ENCODE measurements at places on chromosomes 6 and 20.

DNA sequence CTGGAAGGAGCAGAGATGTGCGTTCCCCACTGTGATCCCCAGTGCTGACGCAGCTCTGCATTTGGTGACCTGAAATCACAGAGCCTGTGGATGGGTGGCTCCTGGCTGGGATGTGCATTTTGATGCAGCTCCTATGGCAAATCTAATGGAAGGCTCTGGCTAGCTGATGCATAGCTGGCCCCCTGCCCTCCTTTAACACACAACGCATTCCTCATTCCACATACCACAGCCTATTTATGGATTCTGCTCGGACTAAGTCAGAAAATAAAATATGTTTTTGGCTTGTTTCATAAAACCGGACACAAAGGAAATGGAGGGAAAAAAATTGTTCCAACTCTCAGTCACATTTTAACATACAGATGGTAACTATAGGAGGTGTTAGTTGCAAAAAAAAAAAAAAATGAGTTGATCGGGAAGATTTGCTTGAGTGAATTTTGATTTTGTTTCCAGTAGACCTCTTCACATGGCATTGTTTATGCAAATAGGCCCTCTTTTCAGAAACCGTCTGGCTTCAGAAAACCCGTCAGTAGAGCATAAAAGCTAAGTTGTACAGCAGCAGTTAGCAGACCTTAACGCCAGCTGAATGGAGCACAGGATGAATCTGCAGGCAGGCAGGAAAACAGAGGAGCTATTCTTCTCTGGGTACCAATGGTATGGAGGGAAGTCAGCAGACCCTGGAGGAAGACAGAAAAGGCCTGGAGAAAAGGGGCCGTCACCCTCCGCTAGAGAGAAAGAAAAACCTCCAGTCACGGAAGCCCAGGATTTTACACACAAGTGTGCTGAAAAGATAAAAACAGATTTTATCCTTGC, 215.4 kb downstream of the HDGFL1 start:
- DNase-seq, result no peak

DNA sequence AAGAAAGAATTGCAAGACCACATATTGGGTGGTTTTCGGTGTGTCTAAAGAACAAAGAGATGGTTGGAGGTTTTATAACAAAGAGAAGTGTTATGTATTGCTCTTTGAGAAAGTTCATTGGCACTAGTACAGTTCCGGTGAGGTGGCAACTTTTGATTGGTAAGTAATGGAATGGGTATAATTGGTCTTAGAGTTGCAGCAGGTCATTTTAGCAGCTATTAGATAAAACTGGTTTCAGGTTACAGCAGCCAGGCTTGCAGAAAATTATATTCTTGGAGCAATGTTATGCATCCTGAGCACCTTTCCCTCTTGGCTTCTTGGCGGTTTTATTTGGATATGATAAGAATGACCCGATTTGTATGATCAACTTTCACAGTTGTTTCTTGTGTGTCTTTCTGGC, 12.3 kb upstream of the SSTR4 start:
- DNase-seq, result no peak

- DNase-seq, result no peak
Measured at GRCh38 chr6:15313367-15313766, 67.5 kb downstream of the JARID2 start.

GRCh38 chr6:4936681-4937041, 67.2 kb downstream of the RPP40 start:
- no peak for DNase-seq

- no peak for DNase-seq
Measured at GRCh38 chr6:144049386-144049785, 41.3 kb upstream of the PLAGL1 start.

DNA sequence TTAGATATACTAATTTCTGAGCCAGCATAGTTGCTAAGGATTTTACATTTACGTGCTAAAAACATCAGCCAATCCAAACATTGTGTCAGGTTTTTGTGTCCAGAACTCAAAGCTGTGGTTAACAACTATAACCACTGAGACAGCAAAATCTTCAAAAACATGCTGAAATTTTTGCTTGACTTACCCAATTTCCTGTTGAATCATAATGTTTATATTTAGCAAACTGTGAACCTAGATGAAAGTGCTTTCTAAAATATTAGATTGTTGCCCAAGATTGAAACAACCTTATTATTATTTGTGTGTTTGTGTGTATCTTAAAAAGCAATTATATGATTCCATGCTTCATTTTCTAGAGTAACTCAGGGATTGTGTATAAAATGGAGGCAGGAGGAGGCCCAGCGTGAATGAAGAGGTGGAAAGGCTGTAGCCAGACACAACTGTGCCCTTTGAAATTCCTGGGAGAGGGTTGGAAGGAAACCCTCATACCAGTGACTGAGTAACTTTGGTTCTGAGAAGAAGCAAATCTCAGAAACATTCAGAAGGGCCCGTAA, 48.0 kb downstream of the ARMC2 start:
- DNase-seq, result no peak

GRCh38 chr20:60974022-60974421, 278.0 kb upstream of the CDH4 start:
- DNase-seq, result no peak
